ENCODE measurements at places on chromosomes 6 and 20. TPM values are rescaled to one million over a fixed set of nuclear protein-coding genes. Genes with fewer than 3 reads are reported as not detected.

ZC3H12D gene
- 2.2 TPM for total RNA-seq

BPIFA1 gene
- total RNA-seq = not detected

PBX2 gene
- 53.1 TPM for total RNA-seq

TMEM151B gene
- not detected for total RNA-seq

SIRT5 gene
- total RNA-seq = 8.9 TPM

AGER gene
- total RNA-seq = 7.3 TPM

ID4 gene
- 74.9 TPM for total RNA-seq

XKR7 gene
- total RNA-seq = not detected

HDGFL1 gene
- not detected for total RNA-seq

OR2B6 gene
- total RNA-seq = not detected

TMEM217 gene
- 2.0 TPM for total RNA-seq
